T follicular helper cell (primary cell): ENCODE measurements at places on chromosomes 11 and 22.

DNA sequence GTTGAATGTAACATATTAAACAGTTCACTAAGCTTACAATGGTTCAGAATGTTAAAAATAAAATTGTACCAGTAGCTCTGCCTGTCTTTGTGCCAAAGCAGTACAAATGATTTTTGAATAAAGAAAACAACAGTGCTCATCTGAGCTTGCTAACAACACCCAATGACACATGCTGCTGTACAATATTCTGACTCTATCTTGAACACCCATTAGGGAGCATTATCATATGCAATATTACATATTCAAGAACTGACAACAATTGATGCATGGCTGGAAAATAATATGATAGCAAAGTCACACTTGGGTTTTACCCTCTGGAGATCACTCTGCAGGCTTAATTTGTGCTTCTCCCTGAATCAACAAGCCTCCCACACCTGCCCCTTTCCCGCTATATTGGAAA lies 953.7 kb downstream of the OPCML start:
- no peak for DNase-seq

- DNase-seq: no peak
These were observed 15.9 kb downstream of the KCNQ1 start for GRCh38 chr11:2460540-2461252.

DNA sequence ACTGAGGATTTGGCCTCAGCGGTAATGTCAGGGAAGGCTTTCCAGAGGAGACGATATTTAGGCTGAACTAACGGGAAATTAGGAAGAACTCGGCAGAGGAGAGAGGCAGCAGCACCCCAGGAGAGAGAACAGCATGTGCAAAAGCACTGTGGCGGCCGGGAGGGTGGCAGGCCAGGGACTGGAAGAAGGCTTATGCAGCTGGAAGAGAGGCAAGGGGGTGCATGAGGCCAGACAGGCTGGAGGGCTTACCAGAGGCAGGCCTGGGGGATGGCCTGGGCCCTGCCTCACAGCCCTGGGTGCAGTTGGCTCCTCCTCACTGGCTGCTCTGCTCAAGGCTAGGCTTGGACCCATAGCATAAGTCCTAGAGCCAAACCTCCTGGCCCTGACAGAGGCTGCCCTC lies 7.7 kb upstream of the NPAS4 start:
- DNase-seq: no peak

DNA sequence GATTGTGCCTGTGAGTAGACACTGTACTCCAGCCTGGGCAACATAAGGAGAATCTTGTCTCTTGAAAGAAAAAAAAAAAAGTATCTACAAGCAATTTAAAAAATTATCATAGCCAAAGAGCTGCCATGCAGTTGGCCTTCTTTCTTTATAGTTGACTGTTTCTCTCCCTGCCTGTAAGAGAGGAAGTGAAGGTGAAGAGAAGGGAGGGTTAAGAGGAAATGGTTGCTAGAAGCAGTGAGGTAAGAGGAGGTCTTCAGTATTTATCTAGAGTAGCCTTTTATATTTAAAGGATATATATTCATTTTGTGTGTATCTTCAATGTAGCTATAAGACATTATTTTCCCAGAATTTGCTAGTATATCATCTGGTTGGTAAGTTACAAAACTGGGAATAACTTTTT lies 217.9 kb downstream of the TMEM135 start:
- DNase-seq: no peak
